ENCODE measurements at places on chromosomes 4 and X. TPM values are rescaled to one million over a fixed set of nuclear protein-coding genes. Genes with fewer than 3 reads are reported as not detected.
A peak's percentile ranks its signal among the peaks of the same experiment; 100 is the strongest.

DNA sequence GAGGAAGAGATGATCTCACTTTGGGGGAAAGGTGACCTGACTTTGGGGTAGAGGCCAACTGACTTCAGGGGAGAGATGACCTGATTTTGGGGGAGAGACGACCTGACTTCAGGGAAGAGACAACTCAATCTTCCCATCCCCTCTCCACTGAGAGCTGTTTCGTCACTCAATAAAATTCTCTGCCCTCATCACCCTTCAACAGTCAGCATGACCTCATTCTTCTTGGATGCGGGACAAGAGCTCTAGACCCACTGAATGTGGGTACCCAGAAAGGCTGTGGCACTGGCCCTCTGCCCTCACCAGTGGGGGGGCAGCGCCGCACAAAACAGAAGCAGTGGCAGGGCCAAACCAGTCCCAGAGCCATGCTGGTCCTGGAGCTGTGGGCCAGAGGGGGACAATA, 34.6 kb downstream of the ATXN3L start:
- H3K4me3 ChIP-seq = no peak overlapping the region
- H3K27ac ChIP-seq = no peak overlapping the region
- no peak for DNase-seq
- H3K36me3 ChIP-seq = no peaks in the 10 kb centered on the region
- H3K4me1 ChIP-seq = no peaks in the 10 kb centered on the region
- no peaks in the 10 kb centered on the region for H3K27me3 ChIP-seq

- DNase-seq = no peak
- H3K36me3 ChIP-seq = no peaks in the 10 kb centered on the region
- no peaks in the 10 kb centered on the region for H3K27me3 ChIP-seq
- H3K4me1 ChIP-seq = no peaks in the 10 kb centered on the region
- no peak overlapping the region for H3K4me3 ChIP-seq
Observed at GRCh38 chr4:52844596-52844995, 17.5 kb upstream of the RASL11B start.

The GAGE12F gene
- not detected for total RNA-seq

DNA sequence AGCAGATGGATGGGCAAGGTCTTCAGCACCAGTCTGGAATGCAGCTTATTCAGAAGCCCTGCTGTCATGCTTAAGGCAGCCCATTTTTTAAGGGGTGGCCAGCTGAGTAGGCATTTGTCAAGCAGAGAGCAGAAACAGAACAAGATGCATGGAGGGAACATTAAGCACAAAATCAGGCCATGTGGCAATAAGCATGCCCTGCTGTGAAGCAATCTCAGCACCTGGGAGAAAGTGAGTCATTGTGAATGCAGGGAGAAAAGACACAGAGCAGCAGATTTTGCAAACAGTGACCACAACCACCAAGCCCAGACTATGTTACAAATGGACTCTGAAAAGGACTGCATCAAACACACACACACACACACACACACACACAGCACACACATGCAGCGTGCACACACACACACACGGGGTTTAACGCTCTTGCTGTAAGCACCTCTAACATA, 94.1 kb upstream of the GALNT7 start:
- H3K36me3 ChIP-seq = no peaks in the 10 kb centered on the region
- H3K4me3 ChIP-seq = no peak overlapping the region
- no peak for DNase-seq
- no peaks in the 10 kb centered on the region for H3K27me3 ChIP-seq
- H3K27ac ChIP-seq = no peak overlapping the region
- no peaks in the 10 kb centered on the region for H3K4me1 ChIP-seq

The DMRTC1B gene
- not detected for total RNA-seq

The ENPP6 gene
- total RNA-seq = 0.35 TPM

The PRSS12 gene
- 34.8 TPM for total RNA-seq

DNA sequence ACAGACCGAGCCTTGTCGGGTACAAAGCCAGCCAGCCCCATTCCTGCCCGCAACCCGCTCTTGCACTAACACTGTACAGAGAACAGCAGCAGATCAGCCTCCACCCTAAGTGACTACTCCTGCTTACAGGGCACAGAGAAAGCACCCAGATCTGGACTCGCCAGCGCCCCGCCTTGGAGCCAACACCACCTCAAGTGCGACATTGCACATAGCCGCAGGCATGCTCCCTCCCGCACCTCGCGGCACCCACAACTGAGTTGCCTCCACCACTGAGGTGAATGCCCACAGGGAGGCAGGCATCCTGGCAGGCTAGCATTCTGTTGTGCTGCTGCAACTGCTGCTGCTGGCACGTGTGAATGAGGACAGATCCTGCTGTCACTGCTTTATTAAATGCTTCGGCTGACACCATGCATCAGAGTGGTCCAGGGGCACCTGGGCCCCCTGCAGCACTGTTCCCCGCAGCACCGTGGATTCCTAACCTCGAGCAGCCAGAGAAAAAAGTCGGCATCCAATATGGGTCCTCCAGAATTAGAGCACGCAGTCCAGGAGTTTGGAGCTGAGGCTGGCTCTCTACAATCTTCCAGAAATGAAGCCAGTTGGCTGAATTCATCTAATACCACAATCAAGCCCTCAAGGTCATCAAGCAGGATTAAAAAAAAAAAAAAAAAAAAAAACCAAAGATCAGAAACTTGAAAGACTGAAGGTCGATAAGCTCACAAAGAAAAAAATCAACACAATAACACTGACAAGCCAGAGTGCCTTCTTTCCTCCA, 352.9 kb downstream of the GASK1B start:
- no peak for DNase-seq
- H3K4me3 ChIP-seq = no peak overlapping the region
- no peak overlapping the region for H3K27ac ChIP-seq
- no peaks in the 10 kb centered on the region for H3K36me3 ChIP-seq
- H3K4me1 ChIP-seq = no peaks in the 10 kb centered on the region

- H3K27me3 ChIP-seq = no peaks in the 10 kb centered on the region
- no peak for DNase-seq
- no peak overlapping the region for H3K27ac ChIP-seq
- no peaks in the 10 kb centered on the region for H3K4me1 ChIP-seq
- H3K4me3 ChIP-seq = no peak overlapping the region
Observed at GRCh38 chr4:159944477-159944876, 841.6 kb downstream of the RAPGEF2 start.

The DCK gene
- total RNA-seq = 10.9 TPM

DNA sequence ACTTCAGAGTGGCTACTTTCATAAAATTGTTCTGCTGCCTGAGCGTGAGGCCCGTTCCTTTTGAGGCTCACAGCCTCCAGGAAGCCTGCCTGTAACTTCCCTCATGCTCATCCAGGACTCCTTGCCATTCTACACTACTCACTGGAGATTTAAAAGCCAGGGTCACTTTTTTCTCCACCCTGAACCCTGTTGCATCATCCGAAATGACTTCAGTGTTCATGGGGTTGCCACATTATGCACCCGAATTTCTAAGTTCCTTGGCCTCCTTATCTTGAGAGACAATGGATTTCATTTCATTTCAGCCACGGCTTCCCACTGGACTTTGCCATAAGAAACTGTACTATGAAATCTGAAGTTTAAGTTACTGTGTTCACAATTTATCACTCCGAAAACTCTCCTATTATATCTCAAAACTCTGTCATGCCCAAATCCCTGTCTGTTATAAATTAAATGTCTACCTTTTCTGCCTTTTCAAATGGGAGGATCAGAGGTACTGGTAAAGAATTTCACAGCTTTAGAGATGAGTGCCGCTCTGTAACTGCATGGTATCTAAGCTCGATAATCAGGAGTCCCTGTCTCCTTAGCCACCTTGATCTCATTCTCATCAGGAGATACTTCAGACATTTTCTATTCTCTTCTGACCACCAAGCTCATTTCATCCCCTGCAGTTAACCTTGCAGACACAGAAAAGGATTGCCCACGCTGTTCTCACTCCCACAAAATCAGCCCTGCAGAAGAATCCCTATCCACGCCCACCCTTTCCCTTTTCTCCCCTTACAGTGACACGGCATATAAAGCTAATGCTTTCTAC, 59.9 kb downstream of the TRIML1 start:
- H3K27me3 ChIP-seq = no peaks in the 10 kb centered on the region
- no peaks in the 10 kb centered on the region for H3K4me1 ChIP-seq
- DNase-seq = no peak

DNA sequence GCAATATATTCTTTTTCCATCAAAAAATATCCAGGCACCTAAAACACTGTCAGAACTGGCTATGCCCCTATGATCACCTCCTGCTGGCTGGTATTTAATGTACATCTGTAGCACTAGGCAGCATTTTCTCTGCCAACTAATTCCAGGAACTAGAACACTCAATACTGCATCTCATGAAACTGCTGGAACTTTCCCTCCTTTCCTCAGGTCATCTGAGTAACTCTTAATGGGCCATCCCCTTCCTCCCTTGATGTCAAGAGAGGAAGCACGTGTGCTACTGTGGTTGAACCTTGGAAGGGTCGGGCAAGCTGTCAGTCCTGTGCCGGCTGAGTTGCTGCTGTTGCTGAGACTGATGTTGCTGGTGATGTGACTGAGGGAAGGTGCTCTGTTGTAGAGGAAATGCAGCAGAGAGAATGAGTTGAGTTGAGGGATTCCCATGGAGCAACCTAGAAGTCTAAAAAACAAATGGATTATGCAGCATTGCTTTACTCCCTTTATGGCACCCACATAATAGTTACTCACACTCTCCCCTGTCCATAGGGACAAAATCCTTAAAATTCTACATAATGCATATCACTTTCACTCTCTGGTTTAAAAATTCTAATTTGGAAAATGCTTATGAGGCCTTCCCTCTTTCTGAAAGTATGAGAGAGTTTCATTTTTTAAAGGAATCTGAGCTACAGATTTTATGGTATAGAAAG, 39.5 kb downstream of the TMEM165 start:
- no peaks in the 10 kb centered on the region for H3K4me1 ChIP-seq
- no peak overlapping the region for H3K4me3 ChIP-seq
- no peak overlapping the region for H3K27ac ChIP-seq
- DNase-seq = no peak

The TMPRSS11F gene
- not detected for total RNA-seq

DNA sequence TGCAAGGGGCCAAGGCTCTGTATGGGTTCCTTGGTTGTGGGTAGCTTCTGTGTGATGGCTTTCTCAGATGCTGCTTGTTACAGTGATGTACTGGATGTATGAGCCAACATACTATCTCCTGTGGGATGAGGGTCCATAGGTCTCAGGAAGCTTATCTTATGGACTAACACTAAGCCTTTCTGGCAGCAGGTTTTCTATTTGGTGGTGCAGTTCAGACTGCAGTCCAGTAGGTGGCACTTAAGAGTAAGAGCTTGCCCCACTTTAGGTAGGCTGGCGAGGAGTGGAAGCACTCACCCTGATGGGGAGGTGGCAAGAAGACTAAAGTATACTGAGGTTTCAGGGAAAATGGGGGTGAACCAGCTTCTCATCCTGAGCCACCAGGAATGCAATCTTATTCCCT, 306.7 kb upstream of the MAOA start:
- H3K27ac ChIP-seq = no peak overlapping the region
- H3K4me3 ChIP-seq = no peak overlapping the region
- DNase-seq = no peak
- no peaks in the 10 kb centered on the region for H3K27me3 ChIP-seq

DNA sequence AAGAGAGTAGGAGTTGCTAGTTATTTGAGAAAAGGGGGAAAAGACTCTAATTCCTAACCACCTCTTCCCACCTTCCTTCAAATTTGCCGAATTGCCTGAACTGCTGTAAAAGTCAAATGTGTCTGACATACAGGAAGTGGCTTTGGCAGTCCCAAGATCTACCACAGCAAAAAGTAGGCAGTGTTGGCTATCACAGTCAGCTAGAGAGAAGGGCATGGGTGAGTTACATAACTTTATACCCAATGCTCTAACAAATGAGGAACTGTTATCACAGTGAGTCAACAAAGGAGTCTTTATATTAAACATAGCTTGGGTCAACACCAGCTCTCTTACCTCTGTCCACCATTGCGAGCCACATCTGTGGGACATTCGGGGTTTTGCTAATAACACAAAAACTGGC, 2.4 kb upstream of the MBNL3 start:
- no peak overlapping the region for H3K4me3 ChIP-seq
- H3K27me3 ChIP-seq = no peaks in the 10 kb centered on the region
- no peaks in the 10 kb centered on the region for H3K36me3 ChIP-seq
- H3K4me1 ChIP-seq = no peaks in the 10 kb centered on the region
- H3K27ac ChIP-seq = peak overlapping the region; percentile 33

DNA sequence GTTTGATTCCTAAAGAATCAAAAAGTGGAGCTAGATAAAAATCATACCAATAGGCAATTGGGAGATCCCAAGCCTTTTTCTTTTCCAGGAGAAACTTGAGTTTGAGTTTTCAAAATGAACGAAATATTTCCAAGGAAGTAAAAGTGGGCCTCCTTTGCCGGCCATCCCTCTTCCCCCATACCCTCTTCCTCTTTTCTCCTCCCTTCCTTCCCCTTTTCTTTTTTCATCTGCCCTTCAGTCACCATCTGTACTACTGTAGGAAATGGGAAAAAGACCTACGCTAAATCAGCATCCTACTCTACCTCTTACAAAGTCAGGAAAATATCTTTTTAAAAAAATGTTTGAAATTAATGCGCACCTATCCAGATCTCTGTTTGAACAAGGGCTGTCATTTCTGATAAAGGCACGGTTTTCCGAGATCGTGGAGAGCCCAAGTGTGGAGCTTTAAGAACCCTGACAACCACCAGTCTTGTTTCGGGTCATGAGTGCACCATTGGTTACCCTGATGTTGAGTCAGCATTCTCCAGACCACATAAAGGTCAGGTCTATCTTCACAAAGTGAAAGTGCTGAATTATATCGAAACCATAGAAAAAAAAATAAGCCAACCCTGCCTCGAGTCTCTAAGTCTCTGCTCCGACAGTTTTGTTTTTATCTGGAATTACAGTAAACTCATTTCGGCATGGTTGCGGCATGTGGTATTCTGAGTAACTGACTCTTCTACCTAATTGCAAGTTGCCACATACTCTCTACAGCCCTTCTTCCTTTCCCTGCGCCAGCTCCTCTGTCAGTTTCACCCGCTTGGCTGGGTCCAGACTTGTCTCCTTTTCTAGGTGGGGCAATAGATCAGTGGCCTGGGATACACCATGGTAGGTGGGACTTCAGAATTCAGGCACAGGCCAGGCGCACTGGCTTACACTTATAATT, 140.2 kb upstream of the KLF3 start:
- DNase-seq = no peak
- no peaks in the 10 kb centered on the region for H3K4me1 ChIP-seq
- H3K36me3 ChIP-seq = no peaks in the 10 kb centered on the region
- no peaks in the 10 kb centered on the region for H3K27me3 ChIP-seq
- H3K4me3 ChIP-seq = no peak overlapping the region

GRCh38 chr4:69836287-69836686, 23.7 kb downstream of the SULT1E1 start:
- H3K27ac ChIP-seq = no peak overlapping the region
- H3K4me3 ChIP-seq = no peak overlapping the region

The CENPVL1 gene
- not detected for total RNA-seq

DNA sequence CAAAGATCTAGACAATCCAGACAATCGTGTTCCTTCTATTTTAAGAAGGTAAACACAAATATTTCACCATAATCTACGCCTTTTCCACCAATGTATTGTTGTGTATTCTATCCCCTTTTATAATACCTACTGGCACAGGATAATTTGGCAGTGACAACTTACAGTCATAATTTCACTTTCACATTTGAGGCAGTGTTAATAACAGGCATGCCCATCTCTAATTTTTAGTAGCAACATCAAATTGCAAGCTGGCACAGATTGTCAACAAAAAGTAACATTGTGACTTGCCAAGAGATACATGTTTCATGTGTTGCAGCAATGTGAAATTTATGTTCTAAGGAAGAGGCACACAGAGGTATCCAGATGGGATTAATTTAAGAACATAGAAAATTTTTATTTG, 912.5 kb upstream of the PABPC4L start:
- DNase-seq = no peak
- H3K27me3 ChIP-seq = no peaks in the 10 kb centered on the region

Measured in Peyer's patch (tissue), 4 donors.